ENCODE measurements at places on chromosomes 12 and 14.
A peak's percentile ranks its signal among the peaks of the same experiment; 100 is the strongest.

DNA sequence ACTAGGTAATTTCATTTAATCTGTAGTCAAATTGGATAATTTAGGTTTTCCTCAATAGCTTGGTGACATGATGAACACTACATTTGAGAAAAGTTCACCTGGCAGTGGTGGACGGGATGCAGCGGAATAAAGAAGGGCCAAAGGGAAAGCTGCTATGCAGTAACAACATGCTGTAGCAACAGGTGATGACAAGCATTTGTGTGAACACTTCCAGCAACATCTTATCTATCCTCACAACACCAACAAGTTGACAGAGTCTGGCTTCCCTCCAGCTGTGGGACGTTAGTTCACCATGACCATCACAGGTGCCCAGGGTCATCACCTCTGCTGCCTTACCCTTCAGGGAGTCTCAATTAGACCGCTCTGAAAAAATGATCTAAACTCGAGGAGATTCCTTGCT is 8.3 kb downstream of the DBX2 start:
- DNase-seq: no peak

GRCh38 chr12:94010307-94010706 is 138.1 kb upstream of the PLXNC1 start:
- no peak for DNase-seq

DNA sequence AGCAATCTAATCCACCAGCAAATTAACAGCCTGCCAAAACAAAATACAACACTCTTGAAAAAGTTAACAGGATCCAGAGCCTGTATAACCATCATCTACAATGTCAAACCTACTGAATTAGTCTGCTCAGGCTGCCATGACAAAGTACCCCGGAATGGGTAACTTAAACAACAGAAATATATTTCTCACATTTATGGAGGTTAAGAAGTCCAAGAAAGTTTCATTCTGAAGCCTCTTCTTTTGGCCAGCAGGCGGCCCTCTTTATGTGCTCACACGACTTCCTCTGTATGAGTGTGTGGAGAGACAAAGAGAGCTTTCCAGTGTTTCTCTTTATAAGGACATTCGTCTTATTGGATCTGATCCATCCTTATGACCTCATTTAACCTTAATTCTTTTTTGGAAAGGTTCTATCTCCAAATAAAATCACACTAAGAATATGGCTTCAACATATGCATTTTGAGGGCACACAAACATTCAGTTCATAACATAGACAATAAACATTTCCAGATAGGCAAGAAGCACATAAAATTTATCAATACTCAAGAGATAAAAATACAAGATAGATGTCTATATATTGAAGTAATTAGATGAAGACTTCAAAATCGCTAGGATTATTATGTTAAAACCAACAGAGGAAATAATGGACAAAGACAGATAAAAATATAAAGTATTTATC is 5.9 kb upstream of the RERG start:
- DNase-seq: peak; percentile 13

GRCh38 chr12:111868676-111869588 is 26.9 kb downstream of the MAPKAPK5 start:
- no peak for DNase-seq

DNA sequence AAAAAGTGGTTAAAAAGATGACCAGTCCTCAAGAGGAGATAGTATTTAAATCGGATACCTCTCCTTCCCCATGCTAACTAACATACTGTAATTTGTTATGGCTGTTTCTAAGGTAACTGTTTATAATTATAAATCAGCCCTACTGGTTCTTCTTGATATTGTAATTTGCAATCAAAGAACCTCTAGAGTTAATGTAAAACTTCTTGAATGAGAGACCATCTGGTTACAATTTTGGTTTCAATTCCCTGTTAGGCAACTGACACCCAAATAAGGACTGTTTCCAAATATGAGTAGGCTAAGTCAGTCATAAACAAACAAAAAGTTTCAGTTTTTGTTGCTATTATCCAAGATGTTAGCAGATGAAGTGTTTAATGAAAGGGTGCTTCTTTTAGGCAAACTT is 120.2 kb upstream of the DNM1L start:
- no peak for DNase-seq

DNA sequence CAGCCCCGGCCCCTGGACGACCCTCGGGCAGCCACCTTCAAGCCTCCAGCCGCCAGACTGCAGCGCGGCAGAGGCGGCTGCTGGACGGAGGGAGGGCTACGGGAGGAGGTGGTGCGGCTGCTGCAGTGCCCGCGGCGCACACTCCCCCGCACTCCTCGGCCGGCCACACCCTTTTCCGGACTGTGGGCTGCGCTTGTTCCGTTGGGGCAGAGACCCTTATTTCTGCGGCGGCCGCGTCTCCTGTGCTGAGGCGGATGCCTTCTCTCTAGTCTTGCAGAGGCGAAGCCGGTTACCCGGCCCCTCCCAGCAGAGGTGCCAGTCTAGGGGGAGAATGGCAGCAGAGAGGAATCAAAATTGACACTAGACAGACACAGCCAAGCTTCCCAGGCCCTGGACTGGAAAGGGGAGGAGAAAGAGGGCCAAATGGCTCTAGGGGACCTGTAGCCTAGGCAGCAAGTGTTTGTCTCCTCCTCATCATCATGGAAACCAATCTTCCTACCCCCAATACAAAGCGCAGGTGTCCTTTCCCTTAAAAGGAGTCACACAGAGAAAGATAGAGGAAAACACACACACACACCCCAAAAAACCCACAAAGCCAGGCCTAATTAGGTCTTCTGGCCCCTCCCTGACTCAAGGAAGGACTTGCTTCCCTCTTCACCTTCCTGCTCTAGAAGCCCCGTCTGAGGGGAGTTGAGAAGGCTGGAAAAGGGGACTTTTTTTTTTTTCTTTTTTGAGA is 1.3 kb downstream of the ESYT1 start:
- no peak for DNase-seq

- DNase-seq: no peak
These were observed 156.3 kb upstream of the TMCC3 start for GRCh38 chr12:94806617-94807016.

GRCh38 chr14:56659378-56659777 is 79.8 kb downstream of the TMEM260 start:
- no peak for DNase-seq

GRCh38 chr14:104794631-104794992 is 936 bp downstream of the AKT1 start:
- no peak for DNase-seq

GRCh38 chr14:35402323-35403113 is 2.0 kb downstream of the NFKBIA start:
- no peak for DNase-seq

DNA sequence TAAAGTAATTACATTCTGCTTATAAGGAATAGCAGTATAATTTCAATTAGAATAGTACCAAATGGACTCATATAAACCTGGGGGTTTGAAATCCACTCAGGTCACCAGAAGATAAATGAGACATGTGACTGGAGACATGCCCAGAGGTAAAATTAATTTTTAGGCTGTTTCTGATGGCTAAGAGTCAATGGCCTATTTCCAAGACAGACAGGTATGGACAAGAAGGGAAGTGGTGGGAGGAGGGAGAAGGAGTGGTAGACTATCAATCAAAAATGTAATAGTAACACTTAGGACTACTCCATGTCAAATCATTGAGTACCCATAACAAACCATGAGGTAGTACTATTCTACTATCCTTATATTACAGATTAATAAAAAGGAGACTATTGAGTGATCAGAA is 544.0 kb downstream of the GALC start:
- no peak for DNase-seq

DNA sequence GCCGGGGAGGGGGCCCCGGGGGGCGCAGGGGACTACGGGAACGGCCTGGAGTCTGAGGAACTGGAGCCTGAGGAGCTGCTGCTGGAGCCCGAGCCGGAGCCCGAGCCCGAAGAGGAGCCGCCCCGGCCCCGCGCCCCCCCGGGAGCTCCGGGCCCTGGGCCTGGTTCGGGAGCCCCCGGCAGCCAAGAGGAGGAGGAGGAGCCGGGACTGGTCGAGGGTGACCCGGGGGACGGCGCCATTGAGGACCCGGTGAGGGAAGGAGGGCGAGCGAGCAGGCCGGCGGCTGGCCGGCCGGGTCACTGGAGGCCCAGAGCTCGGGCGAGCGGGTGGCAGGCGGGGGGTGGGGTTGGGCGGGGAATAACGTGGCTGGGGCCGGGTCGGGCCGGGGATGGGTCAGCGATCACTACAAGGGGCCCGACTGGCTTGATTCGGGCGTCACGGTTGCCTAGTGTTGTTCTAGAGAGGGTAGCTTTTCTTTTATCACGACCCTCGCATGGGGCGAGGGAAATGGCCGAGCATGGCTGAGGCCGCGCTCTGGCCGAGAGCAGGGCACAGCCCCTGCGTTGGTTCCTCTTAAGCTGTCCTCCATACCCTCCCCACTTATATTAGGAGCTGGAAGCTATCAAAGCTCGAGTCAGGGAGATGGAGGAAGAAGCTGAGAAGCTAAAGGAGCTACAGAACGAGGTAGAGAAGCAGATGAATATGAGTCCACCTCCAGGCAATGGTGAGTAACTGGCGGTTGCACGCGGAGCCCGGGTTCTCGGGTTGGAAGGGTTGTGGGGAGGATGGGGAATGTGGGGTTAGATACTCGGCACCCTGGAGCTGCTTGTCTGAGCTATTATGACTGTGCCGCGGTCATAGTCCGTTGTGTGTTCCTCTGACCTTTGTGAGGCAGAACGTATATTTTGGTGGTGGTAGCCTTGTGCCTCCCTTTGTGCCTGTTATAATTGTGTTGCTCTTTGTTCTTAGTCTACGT is 603 bp downstream of the PABPN1 start:
- no peak for DNase-seq

DNA sequence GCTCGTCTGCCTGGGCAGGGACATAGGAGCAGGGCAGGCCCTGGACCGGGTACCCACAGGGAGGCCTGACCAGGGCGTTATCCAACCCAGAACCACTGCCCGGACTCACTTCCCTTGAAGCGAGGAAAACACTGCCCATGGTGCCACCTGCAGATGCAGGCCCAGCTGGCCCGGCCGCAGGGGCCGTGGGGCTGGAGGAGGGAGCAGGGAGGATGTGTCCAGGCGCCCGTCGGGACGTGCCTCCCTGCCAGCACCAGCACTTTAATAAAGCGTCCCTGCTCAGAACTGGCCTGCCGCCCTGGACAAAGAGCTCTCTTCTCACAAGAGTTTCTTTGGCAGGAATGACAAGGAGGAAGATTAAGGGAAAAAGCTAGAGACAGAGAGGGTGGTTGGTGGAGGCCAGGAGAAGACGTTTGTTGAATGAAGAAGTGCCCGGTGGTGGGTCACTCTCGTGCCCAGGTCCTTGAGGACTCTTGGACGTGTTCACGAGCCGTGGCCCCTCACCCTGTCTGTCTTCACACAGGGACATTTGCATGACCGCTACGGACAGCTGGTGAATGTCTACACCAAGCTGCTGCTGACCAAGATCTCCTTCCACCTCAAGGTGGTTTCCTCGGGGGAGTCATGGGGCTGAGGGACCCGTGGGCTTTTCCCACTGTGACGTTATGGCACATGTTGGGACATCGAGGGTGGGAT is 14.2 kb downstream of the HIP1R start:
- DNase-seq: no peak

- DNase-seq: no peak
These were observed 188.6 kb upstream of the SOX5 start for GRCh38 chr12:24138041-24138440.

GRCh38 chr12:28248555-28249145 is 58.4 kb downstream of the CCDC91 start:
- DNase-seq: no peak

DNA sequence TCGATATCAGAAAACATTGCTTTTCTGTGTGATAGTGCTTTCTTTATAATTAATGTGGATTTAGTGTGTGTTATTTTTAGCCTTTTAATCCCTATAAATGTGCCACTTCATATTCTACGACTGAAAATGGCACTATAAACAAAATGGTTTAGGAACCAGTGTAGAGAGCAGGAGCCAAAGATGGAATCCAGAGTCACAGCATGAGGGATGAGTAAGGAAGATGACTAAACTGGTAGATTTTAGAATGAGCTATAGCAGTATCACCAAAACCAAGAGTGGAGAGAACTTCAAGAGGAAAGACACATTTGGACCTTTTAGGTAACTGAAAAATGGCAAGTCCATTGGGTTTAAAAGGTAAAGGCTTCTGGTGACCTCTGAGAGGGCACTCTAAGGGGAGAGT is 887.2 kb downstream of the NRXN3 start:
- no peak for DNase-seq

- no peak for DNase-seq
These were observed 22.7 kb downstream of the ITPR2 start for GRCh38 chr12:26810330-26810729.

DNA sequence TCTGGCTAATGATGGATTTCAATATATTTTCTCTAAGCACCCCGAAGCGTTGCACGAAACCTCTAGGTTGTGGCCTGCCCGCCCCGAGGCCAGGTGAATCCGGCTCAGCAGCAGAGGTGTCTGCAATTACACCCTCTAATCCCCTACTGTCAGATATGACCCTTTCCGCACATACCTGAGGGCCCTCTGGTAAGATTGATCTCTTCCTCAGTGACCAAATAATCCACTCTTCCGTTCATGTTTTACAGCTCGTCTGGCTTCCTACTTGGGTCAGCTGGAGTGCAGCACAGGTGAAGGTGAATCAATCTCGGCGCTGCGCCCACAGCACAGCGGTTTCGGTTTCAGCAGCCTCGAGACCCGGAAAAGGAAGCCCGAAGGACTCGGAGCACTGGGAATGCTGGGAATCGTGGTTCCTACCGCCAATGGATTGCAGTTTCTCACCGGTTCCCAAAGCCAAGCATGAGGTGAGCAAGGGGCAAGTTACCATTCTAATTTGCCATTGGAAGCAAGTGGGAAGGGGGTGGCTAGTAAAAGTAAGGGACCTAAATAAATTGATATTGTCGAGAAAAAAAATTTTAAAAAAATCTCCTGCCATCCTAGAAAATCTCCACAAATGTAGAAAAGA is at the start of gene SYNJ2BP:
Gene SYNJ2BP (minus strand): TSS at position 366 of the 625 bp plus-strand sequence. CDS start 127 bp downstream, at position 239.
- peak; percentile 79 for DNase-seq

- DNase-seq: no peak
These were observed 108.8 kb downstream of the KITLG start for GRCh38 chr12:88471331-88472045.

- no peak for DNase-seq
These were observed 449.4 kb downstream of the RERGL start for GRCh38 chr12:17640615-17641014.

DNA sequence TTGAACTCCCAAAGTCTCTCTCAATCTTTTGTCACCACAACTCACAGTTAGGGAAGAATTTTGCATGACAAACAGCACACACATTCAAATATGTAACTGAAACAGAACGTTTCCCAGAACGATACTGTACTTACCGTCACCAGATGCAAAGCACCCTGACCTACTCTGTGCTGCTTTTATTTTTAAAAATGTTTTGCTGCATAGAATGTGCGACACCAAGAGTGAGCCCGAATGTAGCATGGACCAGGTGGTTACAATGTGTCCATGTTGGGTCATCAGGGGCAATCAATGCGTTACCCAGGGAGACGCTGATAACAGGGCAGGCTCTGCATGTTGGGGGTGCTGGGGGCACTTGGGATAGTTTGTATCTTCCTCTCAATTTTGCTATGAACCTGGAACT is 14.6 kb upstream of the EIF5 start:
- no peak for DNase-seq

DNA sequence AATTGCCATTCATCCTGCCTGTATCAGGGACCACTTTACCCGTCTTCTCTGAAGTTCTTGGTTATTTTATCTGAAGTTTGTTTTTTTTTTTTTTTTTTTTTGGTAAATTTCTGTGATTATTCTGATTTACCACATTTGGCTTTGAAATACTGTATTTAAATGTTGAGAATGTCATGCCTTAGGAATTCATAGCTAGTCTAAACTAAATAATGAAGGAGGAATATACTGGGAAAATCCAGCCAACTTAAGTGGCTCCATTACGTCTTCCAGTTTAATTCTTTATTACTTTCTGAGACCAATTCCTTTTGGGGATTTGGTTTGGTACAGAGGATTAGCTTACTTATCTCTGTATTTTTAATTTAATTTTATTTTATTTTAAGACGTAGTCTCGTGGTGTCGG is 60.3 kb upstream of the KCNMB4 start:
- no peak for DNase-seq

GRCh38 chr14:57692671-57693070 is 173.2 kb downstream of the SLC35F4 start:
- peak; percentile 35 for DNase-seq

All from NCI-H1694 treated with DMSO at 0.1 percent for 48 hours (cell line).